T-helper 17 cell (primary cell): ENCODE measurements at places on chromosomes 2 and 18.

GRCh38 chr2:172351586-172351985 is 75.8 kb upstream of the ITGA6 start:
- no peak for DNase-seq

- DNase-seq = no peak
Observed at GRCh38 chr2:57899898-57900297, 146.7 kb upstream of the VRK2 start.

DNA sequence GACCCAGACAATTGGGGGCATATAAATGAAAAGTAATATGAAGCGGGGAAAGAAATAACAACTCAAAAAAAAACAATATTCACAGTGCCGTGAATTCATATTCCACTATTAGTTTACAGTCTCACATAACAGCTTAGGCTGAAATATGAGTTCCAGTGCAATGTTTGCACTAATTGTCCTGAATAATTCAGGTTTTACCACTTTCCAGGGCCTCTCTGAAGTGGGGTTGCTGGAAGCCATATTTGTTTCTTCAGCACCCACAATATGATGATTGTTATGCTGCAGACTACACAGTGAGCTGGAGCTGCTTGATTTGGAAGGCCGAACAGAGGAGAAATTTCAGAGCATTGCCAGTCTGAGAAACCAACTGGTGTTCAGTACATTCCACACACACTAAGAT is 894.5 kb upstream of the ACVR2A start:
- no peak for DNase-seq

- no peak for DNase-seq
Observed at GRCh38 chr2:3289171-3289515, 88.5 kb downstream of the EIPR1 start.

GRCh38 chr2:38889575-38889974 is at the start of gene ARHGEF33:
Gene ARHGEF33, plus strand, starts transcription at chr2:38889875. Its CDS starts 29,573 bp downstream, at chr2:38919448.
- DNase-seq = no peak

GRCh38 chr2:5070257-5070656 is 621.9 kb upstream of the SOX11 start:
- DNase-seq = no peak
